Activated CD8-positive, alpha-beta T cell treated with anti-CD3 and anti-CD28 coated beads for 36 hours (primary cell): ENCODE measurements at places on chromosomes 1 and 21. TPM values are rescaled to one million over a fixed set of nuclear protein-coding genes. Genes with fewer than 3 reads are reported as not detected.

The MMP23B gene
- total RNA-seq = 3.3 TPM

The DIO1 gene
- total RNA-seq = not detected

The SLC44A3 gene
- not detected for total RNA-seq

The PYHIN1 gene
- total RNA-seq = 7.0 TPM

The SFN gene
- total RNA-seq = 0.47 TPM

The CD48 gene
- total RNA-seq = 379 TPM

The PMVK gene
- total RNA-seq = 33.2 TPM

The LCE1D gene
- not detected for total RNA-seq

The ESRRG gene
- not detected for total RNA-seq

The KPRP gene
- not detected for total RNA-seq

The MFAP2 gene
- not detected for total RNA-seq
